ENCODE measurements at places on chromosomes 1 and 21.
A peak's percentile ranks its signal among the peaks of the same experiment; 100 is the strongest.

DNA sequence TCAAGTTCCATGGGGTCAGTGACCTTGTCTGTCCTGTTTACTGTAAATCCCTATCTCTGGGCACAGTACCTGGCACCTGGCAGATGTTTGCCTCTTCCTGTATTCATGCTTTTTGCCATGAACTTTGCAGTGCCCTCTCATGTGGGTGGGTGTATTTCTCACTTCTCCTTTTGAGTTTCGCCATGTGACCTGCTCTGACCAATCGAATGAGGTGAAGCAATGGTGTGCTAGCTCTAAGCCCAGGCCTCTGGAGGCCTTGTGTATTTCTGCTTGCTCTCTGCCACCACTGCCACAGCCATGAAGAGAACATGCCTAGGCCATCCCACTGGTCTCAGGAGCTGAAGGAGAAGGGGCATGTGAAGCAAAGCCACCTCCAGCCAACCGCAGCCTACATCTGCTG is 185.5 kb upstream of the ZC3H12A start:
- DNase-seq = no peak

DNA sequence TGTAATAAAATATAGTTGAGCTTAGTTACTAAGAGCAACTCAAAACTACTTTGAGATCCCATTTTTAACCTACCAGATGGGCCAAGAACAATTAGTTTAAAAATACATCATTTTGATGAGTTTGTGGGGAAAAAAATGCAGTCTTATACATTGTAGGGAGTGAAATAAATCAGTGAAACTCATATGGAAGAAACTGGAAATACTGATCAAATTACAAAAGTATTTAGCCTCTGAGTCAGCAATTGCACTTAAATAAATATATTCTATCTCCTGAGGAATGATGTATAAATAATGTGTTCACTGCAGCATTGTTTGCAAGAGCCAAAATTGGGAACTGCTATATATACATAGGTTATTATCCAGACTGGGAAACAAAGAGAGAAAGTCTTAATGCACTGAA is 4.6 kb upstream of the SMCP start:
- DNase-seq = no peak

DNA sequence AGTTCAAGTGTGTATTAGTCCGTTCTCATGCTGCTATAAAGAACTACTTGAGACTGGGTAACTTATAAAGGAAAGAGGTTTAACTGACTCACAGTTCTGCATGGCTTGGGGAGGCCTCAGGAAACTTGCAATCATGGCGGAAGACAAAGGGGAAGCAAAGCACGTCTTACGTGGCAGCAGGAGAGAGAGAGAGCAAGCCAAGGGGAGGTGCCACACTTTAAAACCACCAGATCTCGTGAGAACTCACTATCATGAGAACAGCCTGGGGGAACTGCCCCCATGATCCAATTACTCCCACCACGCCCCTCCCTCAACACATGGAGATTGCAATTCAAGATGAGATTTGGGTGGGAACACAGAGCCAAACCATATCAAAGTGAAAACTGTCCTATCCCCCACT is 4.1 kb upstream of the MIS18A start:
- no peak for DNase-seq

DNA sequence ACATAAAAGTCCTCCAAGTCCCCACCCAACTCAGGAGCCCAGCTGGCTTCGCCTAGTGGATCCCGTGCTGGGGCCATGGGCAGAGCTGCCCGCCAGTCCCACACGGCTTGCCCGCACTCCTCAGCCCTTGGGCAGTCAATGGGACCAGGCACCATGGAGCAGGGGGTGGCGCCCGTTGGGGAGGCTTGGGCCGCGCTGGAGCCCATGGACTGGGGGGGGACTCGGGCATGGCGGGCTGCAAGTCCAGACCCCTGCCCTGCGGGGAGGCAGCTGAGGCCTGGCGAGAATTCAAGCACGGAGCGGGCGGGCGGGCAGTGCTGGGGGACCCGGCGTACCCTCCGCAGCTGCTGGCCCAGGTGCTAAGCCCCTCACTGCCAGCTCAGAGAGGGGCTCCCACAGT is 249.8 kb upstream of the PLD5 start:
- DNase-seq = no peak

DNA sequence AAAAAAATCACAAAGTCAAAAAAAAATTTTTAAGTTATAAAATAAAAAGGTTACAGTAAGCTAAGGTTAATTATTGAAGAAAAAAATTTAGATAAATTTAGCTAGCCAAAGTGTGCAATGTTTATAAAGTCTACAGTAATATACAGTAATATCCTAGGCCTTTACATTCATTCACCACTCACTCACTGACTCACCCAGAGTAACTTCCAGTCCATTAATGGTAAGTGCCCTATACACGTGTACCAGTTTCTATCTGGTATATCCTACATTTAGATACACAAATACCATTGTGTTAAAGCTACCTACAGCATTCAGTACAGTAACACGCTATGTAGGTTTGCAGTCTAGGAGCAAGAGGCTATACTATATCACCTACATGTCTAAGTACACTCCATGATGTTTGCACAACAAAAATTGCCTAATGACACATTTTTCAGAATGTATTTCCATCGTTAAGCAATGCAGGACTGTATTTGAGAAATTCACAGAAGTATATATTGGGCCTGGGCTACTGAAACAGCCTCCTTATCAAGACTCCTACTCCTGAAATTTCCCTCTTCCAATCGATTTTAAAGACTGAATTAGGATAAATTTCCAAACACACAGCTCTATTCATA is 155.1 kb downstream of the COP1 start:
- no peak for DNase-seq

- no peak for DNase-seq
Observed at GRCh38 chr1:101730559-101730958, 266.2 kb downstream of the OLFM3 start.

DNA sequence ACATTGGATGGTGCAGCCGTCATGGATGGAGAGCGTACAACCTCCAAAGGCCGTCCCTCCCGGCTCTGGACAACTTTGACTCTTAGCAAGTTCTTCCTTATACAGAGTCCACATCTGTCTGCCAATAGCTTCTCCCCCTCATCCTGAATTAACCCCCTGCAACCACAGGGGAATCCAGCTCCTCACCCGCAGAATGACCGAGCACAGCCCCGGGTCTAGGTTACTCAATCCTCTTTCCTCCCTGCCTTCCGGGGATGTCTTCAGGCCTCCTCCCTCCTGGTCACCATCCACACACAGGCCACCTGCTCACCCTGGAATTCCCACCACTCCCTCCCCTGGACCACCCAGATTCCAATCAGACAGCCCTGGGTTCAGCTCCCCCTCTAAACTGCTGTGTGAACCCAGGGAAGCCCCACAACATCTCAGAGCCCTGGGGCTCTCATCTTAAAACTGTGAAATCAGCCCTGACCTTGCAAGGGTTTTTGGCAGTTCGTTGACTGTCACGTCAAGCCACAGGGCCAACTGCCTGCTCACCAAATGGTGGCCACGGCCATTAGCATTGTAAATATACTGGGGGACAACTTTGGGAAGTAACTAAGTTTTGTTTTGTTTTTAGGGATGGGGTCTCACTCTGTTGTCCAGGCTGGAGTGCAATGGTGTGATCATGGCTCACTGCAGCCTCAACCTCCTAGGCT is 54.2 kb downstream of the HSPG2 start:
- DNase-seq = no peak

DNA sequence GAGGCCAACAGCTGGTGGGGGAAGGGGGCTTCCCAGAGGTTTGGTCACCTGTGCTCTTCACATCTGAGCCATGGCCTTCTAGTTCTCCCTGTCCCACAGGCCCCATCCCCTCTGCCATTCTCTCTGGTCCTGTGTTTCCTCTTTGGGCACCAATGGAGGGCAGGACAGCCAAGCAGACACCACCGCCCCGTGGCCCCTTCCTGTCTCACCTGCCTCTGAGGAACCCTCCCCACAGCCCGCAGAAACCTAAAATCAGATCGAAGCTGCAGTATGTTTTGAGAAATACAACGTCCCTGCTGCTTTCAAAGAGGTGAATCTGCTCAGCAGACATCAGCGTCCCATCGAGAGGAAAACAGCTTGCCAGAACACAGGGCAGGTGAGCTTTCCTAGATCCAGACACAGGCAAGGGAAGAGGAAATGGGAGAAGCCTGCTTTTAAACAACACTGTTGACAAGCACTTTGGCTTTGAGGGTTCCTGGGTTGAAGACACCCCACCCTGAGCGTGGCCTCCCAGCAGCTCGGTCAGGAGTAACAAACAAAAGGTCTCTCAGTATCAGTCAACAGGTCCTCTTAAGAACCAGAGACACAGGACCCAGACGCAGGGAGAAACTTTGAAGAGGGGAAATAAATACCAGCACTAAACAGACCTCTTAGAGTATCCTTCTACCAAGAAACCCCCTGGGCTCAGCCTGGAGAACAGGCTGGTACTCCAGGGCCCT is 2.3 kb downstream of the PANK4 start:
- peak; percentile 37 for DNase-seq

DNA sequence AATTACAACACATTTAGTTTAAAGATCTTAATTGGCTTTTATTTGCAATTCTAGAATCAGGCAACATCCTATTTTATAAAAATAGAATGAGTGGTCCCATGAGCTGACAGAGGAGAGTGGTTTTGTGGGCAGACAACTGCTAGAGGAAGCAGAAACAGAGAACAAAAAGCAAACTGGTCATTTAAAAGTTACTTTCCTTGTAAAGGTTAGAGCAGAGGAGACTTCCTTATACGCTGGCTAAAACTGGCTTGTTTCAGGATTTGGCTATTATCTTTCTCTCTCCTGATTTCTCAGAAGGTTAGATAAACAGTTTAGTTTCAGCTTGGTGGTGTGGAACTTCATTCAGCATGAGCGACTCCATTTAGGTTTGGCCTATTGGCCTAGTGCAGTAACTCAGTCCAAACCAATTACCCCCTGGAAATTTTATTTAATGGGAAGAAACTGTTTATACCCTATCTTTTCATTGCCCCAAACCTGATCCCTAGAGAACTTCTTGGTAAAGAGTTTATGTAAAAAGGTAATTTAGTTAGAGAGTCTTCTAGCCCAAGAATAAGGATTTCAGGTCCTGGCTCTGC is 32.2 kb upstream of the IL20 start:
- no peak for DNase-seq

DNA sequence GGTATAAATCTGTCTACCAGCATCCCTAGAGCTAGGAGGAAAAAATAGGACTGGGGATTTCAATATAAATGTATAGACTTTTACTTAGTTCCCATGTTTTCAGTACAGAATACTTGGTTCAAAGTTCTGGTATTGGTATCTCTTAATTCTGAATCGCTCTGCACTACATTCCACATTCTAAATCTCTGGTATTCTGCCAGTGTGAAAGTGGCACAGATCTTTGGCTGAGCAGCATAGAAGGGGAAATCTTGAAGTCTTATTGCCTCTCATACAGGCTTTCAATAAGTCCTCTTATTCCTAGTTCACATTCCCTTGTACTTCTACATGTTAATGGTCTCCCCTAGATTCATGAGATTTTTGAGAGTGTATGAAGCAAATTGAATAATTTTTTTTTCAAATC is 74.0 kb upstream of the HSPA13 start:
- DNase-seq = no peak

GRCh38 chr1:81754424-81754823 is 46.3 kb upstream of the ADGRL2 start:
- no peak for DNase-seq

- no peak for DNase-seq
Observed at GRCh38 chr1:11990303-11991032, 10.2 kb downstream of the MFN2 start.

DNA sequence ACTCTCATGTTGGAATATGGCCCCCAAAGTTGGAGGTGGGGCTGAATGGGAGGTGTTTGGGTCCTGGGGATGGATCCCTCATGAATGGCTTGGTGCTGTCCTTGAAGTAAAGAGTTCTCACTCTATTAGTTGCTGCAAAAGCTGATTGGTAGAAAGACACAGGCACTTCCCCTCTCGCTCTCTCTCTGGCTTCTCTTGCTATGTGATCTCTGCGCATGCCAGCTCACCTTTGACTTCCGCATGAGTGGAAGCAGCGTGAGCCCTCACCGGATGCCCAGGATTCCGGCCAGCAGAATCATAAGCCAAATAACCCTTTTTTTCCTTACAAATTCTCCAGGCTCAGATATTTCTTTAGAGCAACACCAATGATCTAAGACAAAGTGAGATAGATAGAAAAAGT is 20.9 kb upstream of the CCSAP start:
- no peak for DNase-seq

- no peak for DNase-seq
Observed at GRCh38 chr1:104905322-104905721, 1155.6 kb downstream of the AMY1C start.

GRCh38 chr1:981491-981954 is 370 bp downstream of the PERM1 start:
- no peak for DNase-seq

DNA sequence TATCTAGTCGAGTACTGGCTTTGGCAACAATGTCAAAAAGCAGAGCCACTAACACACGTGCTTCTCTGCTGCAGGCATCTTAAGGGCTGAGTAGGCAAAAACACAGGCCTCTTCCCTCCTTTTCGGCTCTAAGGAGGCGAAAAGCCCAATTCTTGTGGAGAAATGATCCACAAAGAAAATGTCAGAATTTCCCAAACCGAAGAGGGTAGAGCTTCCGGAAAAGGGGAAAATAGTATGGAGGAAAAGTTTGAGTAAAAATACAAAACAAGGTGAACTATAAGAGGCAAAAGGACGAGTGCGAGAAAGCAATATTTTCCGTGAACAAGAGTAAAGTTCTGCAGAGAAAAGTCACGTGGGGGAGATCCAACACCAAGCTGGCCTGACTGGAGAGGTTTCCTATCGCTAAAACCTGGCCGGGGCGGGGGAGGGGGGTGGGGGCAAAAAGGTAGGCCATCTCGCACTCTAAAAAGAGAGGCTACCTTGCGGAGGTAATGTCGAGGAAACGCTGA is 551 bp downstream of the ZRANB2 start:
- no peak for DNase-seq

DNA sequence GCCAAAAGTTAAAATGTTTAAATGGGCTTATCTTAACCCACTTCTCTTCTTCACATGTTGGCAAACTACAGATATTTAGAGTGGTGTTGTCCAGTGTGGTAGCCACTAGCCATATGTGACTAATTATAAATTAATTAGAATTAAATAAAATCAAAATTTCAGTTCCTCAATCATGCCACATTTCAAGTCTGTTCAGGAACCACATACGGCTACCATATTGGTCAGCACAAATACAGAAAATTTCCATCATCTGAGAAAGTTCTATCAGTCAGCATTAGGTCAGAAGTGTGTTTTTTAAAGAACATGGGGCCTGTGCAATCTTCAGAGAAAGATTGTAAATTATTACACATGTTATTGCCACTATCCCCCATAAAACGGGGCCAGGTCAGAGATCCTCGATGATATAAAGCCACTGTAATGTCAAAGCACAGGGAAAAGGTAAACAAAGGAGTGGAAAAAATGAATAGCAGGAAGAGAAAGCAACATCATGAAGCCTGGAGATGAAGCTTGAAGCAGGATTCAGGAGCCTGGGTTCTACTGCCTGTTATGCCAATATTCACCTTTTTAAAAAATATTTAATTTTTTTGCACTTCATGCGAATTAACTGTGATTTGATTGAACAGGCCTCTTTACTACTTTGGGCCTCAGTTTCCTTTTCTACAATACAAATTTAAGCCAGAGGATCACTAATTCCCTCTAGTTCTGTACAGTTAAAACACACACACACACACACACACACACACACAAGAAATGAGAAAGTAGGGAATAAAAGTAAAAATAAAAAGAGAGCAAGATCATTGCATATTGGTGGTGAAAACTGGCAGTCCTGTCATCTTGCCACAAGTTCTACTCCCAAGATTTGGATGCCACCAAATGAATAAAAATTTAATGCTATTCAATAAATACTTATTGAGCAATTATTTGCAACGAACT is 2.3 kb downstream of the RSBN1 start:
- no peak for DNase-seq
